ENCODE measurements at places on chromosomes 5 and 9.

DNA sequence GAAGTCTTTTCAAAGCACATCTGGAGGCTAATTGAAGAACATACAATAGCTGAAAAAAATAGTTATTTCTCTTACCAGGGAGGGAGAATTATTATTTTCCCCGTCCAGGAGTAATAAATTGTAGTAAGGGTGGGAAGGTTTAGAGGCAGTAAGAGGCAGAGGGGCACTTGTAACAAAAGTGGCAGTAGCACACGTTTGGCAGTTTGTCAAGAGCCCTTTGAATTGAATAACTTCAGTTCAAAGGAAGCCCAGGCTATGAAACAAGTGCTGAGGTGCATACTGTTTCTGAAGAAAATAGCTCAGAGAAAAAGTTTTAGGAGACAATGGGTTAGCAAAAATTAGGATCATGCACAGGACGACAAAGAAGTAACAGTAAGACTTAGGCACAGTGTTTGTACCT is 451.3 kb downstream of the LRRC70 start:
- ATAC-seq = no peak

DNA sequence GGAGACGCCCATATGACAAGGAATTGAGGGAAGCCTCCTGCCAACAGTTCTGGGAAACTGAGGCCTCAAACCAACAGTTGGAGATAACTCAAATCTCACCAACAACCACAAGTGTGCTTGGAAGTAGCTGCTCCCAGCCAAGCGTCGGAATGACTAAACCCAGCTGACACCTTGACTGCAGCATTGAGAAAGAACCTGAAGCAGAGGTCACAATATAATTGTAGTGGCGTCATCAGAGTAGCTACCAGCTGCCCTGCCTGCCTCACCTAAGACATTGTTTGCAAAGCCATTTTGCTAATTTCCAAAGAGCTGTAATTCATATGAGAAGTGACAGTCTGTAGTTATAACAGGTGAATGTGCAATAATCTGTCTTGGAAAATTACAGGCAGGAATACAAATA is 40.8 kb upstream of the ANKRD31 start:
- ATAC-seq = no peak

- no peak for ATAC-seq
Measured at GRCh38 chr9:87818308-87818707, 64.4 kb upstream of the SPATA31E1 start.

GRCh38 chr5:115170134-115170928 is 623 bp upstream of the TRIM36 start:
- peak; percentile 47 for ATAC-seq

- no peak for ATAC-seq
Measured at GRCh38 chr9:126698251-126698650, 84.5 kb downstream of the LMX1B start.

- no peak for ATAC-seq
Measured at GRCh38 chr5:168768172-168768571, 189.0 kb upstream of the PANK3 start.

- no peak for ATAC-seq
Measured at GRCh38 chr9:122059955-122060324, 33.2 kb downstream of the TTLL11 start.

- ATAC-seq = no peak
Measured at GRCh38 chr5:73728493-73729273, 102.7 kb downstream of the ARHGEF28 start.

DNA sequence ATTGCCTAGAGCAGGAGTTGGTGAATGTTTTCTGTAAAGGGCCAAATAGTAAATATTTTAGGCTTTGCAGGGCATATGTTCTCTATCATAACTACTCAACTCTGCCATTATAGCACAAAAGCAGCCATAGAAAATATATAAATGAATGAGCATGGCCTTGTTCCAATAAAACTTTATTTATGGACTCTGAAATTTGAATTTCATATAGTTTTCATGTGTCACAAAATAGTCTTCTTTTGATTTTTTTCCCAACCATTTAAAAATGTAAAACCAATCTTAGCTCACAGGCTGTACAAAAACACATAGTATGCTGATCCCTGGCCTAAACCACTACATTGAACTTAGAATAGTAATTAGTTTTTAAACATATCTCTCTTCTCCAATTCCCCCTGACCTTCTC is 179.6 kb downstream of the ZNF462 start:
- no peak for ATAC-seq

DNA sequence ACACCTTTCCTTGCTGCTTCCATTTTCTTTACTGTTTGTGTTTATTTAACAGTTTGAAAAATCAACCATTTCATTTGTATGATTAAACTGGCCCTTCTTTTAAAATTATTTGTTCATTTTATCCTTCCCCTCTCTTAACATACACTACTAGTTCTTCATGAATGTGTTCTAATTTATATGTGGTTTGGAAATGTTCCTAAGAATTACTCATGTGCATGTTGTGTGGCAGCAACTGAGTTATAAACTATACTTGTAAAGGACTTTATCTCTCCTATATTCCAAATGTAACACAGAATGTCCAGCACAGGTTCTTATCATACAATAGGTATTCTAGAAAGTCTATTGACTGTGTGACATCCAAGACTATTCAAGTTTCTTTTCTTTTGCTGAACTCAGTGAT is 358.2 kb upstream of the MEF2C start:
- no peak for ATAC-seq

Data from activated CD4-positive, CD25-positive, alpha-beta regulatory T cell treated with anti-CD3 and anti-CD28 coated beads, Interleukin-2, amount 50 U/mL, for 24 hours (primary cell).